ENCODE measurements at places on chromosomes 12 and 14. TPM values are rescaled to one million over a fixed set of nuclear protein-coding genes. Genes with fewer than 3 reads are reported as not detected.

- DNase-seq: no peak
Measured at GRCh38 chr12:46499901-46500300, 127.3 kb upstream of the SLC38A2 start.

- no peak for DNase-seq
Measured at GRCh38 chr14:89325299-89325883, 91.6 kb downstream of the FOXN3 start.

Gene PRIMA1
- 1.1 TPM for polyA plus RNA-seq

- no peak for DNase-seq
Measured at GRCh38 chr12:19741132-19741489, 301.8 kb downstream of the AEBP2 start.

- no peak for DNase-seq
Measured at GRCh38 chr14:95623195-95623594, 63.0 kb upstream of the TCL1B start.

Gene LTB4R
- polyA plus RNA-seq: 4.4 TPM

DNA sequence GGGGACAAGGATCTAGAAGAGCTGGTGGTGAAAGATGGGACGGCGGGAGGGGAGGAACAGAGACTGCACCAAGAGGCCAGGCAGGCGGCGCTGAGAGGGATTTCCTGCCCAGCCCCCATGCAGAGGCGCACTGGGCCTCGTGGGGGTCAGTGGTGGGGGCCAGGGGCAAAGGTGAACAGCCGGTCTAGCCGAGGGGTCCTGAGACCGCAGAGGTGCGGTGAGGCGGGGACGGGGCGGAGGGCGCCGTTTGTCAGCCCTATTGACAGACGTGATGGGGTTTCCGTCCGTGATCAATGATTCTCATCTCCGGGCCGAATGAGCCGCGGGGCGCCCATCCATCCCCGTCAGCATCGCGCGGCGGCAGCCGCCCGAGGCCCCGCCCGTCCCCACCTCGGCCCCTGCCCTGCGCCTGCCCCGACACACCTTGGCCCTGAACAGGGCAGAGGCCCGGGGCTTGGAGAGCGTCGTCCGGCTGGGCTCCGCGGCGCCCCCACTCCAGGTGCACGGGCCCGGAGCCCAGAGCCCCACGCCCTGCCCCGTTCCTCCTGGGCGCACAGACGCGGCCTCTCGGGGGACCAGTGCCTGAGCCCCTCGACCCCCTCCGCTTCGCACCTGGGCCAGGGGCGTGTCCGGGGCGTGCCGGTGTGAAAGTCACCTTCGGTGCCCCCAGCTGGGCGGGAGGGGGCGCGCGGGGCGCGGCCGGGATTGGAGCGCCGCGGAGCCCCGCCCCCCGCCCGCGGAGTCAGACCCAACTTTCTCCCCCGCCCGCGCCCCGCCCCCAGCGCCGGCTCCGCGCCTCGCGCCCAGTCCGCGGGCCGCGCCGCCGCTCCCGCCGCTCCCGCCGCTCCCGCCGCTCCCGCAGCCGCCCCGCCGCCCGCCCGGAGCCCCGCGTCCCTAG, at the start of gene NXPH4:
TSS of gene NXPH4 (plus strand) at position 781 of the 898 bp plus-strand sequence. CDS start 176 bp downstream, outside the sequence.
- DNase-seq: no peak

- DNase-seq: no peak
Measured at GRCh38 chr12:52687497-52688385, 7.5 kb upstream of the KRT1 start.

DNA sequence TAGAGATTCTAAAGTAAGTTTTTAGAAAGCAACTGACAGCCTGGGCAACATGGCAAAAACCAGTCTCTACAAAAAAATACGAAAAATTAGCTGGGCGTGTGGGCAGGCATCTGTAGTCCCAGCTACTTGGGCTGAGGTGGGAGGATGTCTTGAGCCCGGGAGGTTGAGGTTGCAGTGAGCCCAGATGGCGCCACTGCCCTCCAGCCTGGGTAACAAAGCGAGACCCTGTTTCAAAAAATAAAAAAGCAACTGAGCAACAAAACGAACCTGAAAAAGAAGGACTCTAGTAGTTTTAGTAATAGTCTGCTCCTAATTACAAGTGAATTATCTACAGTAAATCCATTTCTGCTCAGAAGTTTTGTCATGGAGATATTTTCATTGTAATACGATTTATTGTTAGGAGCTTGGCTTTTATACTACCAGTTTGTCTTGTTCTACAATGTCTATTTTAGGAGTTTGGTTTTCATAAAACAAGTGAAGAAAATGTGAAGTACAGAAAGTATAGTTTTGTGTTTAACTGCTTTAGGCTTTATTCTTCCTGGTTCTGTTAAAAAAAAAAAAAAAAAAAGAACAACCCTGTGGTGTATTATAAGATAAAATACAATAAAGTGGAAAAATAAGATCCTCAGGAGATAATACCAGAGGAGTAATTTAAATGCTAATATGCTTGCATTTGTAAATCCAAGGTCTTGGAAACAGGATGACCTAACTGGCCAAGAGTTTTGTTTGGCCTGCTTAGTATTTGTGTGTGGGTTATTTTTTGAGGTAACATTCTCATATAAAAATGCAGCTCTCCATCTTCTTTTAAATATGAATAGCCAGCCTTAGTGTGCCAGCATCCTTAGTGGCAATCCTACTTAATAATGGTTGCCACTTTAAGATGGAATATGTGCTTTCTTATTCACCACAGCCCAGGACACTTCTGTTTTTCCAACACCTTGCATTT, 2.8 kb downstream of the TMX1 start:
- DNase-seq: no peak

GRCh38 chr12:96164951-96165811, 29.0 kb upstream of the ELK3 start:
- no peak for DNase-seq

GRCh38 chr12:39884616-39885125, 221.2 kb downstream of the SLC2A13 start:
- DNase-seq: no peak

Gene RAB3IP
- 60.1 TPM for polyA plus RNA-seq

DNA sequence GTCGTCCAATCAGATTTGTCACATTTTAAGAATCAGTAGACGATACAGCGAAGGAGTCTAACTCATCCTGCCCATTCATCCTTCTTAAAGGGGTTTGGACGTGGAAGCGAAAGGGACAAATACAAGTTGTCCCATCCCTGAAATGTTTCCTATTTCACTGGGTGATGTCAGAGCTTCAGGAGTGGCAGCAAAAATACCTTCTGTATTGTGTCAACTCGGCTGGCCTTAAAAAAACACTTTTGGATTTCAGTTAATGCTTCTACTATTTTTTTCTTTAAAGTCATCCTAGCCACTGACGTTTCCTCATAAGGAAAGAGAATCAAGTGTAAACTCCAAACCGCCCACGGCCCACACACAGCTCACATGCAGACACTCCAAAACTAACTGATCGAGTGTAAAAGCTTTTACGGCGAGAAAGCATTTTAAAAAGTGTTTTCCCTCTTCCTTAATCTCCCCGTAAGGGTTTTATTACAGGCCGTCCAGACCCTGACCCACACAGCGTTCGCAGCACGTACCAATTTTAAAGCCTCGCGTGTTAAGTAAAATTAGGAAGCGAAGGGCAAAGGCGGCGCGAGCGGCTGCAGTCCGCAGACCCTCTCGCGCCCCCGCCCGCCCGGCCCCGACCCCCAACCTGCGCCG, 593 bp downstream of the CFL2 start:
- DNase-seq: no peak

DNA sequence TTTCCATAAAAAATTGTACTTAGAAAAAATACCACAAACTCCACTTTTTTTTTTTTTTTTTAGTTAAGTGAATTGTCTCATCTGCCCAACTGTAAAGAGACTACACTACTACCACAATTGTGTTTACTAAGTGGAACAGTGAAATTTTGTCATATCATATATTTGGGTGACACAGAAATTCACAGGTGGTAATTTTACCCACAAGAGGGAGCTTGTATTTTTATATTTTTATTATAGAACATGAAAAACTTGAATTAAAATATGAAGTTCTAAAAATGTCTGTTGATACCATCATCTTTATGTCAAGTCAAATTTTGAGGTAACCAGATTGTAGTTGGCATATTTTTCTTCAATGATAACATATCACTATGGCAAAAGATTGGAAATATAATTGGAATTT, 329.4 kb upstream of the SOX5 start:
- DNase-seq: no peak

Gene IL23A
- polyA plus RNA-seq: 0.78 TPM

- no peak for DNase-seq
Measured at GRCh38 chr12:76696186-76696585, 67.7 kb upstream of the ZDHHC17 start.

- no peak for DNase-seq
Measured at GRCh38 chr12:15152868-15153267, 68.3 kb downstream of the RERG start.

- DNase-seq: no peak
Measured at GRCh38 chr14:52314595-52315354, 663 bp downstream of the PTGER2 start.

Gene C12orf56
- polyA plus RNA-seq: 1.2 TPM

Gene VWF
- polyA plus RNA-seq: 11.9 TPM

DNA sequence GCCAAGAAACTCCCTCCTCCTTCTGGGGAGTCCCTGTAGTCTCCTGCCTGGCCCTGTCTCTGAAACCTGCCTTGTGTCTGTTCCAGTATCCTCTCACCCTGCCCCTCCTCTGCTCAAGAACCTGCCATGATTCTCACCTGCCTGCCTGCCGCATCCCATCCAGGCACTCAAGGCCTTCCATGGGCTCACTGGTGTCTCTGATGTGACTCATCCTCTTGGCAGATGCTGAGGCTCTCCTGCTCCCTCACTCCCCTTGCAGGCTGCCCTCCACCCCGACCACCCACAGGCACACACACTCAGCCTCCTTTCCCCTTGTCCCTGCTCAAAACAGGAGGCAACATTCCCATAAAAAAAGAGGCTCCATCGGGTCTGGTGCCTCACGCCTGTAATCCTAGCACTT, 5.8 kb upstream of the BEGAIN start:
- no peak for DNase-seq

Gene FGF6
- not detected for polyA plus RNA-seq

GRCh38 chr12:105740970-105741725, 397.6 kb downstream of the NUAK1 start:
- DNase-seq: no peak

- no peak for DNase-seq
Measured at GRCh38 chr12:132422040-132422380, 67.9 kb upstream of the FBRSL1 start.

Gene TGFB3
- polyA plus RNA-seq: 17.4 TPM

DNA sequence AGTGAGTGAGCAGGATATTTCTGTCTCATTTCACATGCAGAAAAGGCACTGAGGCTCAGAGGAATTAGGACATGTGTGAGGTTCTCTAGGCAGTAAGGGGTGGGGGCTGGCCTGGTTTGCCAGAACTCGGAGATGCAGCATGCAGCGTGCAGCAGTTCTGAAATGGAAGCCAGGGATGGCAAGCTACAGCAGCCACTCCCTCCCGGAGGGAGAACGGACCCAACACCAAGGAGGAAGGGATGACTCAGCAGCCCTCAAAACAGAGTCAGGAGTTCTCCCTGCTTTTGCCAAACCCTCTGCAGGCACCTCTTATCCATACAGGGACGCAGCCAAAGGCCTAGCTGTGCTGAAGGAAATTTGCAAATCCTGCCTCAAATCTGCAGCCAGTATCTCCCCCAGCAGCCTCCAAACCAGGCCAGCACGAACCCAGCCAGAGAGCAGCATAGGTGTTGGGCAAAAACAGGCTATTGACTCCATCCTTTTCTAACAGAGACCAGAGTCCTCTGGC, 10.3 kb upstream of the SERPINA3 start:
- DNase-seq: no peak

Gene SERPINA10
- 0.13 TPM for polyA plus RNA-seq

Gene GLIPR1L1
- 0.65 TPM for polyA plus RNA-seq

DNA sequence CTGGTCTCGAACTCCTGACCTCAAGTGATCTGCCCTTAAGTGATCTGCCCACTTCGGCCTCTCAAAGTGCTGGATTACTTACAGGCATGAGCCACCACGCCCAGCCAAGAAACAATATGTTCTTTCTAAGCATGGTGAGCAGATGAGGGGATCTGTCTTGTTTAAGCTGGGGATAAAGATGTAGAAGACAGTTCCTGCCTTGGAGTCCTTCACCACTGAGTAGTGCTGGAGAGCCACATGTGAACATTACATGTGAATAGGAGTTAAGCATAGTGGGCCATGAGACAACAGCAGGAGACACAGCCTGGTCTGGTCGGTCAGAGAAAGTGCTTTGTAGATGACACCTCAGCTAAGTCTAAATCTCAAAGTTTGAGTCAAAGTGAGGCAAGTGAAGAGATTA, 26.0 kb downstream of the TMBIM6 start:
- DNase-seq: no peak
